Astrocyte (in vitro differentiated cells and primary cell): ENCODE measurements at places on chromosomes 11 and 22.

- DNase-seq = no peak
Measured at GRCh38 chr11:19519912-19520641, 192.6 kb upstream of the NAV2 start.

- no peak for DNase-seq
Measured at GRCh38 chr11:83060965-83061364, 10.7 kb downstream of the RAB30 start.

- DNase-seq = no peak
Measured at GRCh38 chr11:94750319-94751217, 17.6 kb upstream of the AMOTL1 start.

- peak; percentile 37 for DNase-seq
Measured at GRCh38 chr11:123519055-123519796, 89.2 kb downstream of the GRAMD1B start.

DNA sequence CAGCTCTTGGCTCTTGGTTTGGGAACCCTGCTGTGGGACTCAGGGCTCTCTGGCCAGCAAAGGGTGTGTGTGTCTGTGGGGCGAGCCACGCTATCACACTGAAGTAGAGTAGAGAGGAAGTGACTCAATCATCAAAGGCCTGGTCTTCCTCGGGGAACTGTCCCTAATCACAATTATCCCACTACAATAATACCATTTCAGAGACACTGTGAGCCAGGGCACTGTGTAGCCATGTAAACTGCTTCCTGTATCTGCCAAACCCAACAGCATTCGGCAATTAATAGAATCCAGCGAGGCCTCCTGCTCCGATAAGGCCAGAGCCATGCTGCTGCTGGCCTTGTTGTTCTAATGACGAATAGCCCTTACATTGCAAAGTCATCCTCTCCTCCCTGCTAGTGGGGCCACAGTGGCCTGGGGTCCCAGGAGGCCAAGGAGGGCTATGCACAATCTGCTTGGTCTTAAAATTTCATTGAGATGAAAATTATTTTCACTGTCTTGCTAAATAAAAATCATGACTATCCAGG, 49.8 kb upstream of the LMO2 start:
- peak; percentile 62 for DNase-seq

DNA sequence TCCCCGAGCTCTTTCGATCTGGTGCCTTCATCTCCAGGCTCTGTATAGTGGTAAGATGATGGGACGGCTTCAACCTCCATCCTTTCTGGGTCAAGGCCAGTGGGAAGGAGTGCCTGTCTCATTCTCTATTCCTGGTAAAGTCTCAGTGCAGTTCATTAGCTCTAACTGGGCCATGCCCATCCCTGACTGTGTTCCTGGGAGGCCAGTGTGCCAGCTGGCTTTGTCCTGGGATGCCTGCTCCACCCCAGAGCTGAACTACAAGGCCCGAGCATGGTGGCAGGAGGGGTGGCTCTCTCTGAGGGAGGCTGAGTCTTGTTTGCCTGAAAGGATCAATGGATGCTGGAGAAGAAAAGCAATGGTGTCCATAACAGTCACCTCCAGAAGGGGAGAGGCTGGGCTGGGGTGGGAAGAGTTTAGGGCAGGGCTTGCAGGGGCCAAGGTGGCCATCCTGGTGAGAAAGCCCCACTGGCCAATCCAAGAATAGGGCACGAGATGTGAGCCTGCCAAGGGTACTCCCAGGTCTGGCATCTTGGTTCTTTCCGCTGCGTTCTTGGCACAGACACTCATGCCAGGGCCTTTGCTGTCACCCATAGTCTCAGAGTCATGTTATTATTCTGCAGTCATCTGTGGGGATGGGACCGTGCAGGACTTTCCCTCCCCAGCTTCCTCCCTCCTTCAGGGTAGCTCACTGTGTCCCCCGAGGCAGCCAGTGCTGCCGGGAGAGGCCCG, 60.1 kb downstream of the PARVB start:
- no peak for DNase-seq

GRCh38 chr11:1669546-1670218, 27.3 kb upstream of the KRTAP5-6 start:
- DNase-seq = no peak

DNA sequence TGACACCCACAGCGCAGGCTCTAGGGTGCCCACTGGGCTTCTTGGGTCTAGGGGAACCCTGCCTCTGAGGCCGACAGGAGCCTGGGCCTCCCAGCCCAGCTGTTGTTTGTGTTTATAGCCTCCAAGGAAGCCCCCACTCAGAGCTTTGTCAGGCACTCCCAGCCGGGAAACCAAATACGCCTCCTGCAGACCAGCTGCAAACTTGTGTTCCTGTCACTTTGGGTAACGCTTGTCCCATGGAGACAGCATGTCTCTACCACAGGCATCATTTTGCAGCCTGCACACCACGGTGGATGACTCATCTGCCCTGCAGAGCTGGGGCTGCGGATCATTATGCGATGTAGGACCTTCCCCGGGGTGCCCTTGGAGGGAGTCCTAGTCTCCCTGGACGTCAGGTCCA, 40.6 kb upstream of the CRYBB3 start:
- peak; percentile 18 for DNase-seq

DNA sequence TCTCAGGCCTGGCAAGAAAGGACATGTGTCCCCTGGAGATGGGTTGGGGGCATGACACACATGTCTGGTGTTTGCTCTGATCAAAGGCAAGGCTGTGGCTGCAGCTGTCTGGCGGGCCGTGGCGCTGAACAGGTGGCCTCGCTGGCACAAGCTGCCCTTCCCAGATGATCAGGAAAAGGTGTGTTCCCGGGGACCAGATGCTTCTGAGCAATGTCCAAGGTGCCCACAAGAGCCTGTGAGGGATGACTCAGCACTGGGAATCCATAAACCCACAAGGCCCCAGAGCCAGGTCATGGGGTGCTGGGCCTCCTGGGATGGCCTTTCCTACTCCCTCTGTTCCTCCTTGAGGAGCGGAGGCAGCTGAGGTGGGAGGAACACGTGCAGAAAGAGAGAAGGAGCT, 9.7 kb upstream of the LRP5 start:
- peak; percentile 31 for DNase-seq

DNA sequence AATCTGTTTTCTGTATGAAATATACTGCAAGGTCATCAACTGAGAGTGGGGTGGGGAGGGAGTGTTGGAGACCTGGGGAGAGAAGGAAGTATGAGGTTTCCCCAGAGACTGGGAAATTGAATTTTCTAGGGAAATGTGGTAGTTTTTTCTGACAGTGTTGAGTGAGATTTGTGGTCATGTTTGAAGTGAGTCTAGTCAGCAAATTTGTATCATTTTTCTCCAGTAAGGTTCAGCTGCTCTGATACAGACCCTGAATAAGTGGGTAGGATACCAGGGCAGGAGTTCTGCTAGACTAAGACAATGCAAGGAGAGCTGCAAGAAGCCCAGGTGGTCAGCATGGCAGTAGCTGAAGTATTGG, 112.0 kb downstream of the PKNOX2 start:
- no peak for DNase-seq

DNA sequence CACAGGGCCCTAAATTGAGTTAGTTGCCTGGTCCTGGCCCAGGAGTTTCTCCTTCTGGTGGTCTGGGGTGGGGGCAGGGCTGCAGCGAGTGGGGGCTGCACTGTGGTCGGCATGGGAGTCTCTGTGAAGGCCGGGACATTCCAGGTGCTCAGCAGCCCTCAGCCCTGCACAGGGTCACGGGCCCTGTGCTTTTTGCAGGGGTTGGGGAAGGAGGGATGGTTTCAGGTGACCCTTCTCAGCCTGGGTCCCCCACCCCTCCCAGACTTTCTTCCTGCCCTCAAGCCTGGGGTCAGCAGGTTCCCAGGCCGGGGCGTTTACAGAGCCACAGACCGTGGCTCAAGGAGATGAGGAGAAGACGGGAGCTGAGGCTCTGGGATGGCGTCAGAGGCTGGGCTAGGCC, 7.8 kb downstream of the EMID1 start:
- DNase-seq = no peak

DNA sequence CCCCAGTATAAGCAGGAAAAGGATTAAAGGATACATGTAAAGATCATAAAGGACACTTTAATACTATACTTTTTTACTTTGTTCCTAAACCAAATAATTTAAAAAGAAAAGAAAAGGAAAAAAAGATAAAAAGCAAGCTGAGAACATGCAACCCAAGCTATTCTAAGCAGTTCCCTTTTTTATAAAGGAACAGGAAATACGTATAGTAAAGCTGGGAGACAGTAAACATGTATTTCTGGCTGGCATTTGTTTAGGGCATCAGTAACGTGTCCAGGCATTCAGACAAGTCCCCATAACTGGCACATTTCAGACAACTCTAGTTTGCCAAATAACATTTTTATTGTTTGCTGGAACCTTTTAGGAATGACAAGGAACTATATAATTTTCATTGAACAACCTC, 24.9 kb downstream of the BCO2 start:
- no peak for DNase-seq

DNA sequence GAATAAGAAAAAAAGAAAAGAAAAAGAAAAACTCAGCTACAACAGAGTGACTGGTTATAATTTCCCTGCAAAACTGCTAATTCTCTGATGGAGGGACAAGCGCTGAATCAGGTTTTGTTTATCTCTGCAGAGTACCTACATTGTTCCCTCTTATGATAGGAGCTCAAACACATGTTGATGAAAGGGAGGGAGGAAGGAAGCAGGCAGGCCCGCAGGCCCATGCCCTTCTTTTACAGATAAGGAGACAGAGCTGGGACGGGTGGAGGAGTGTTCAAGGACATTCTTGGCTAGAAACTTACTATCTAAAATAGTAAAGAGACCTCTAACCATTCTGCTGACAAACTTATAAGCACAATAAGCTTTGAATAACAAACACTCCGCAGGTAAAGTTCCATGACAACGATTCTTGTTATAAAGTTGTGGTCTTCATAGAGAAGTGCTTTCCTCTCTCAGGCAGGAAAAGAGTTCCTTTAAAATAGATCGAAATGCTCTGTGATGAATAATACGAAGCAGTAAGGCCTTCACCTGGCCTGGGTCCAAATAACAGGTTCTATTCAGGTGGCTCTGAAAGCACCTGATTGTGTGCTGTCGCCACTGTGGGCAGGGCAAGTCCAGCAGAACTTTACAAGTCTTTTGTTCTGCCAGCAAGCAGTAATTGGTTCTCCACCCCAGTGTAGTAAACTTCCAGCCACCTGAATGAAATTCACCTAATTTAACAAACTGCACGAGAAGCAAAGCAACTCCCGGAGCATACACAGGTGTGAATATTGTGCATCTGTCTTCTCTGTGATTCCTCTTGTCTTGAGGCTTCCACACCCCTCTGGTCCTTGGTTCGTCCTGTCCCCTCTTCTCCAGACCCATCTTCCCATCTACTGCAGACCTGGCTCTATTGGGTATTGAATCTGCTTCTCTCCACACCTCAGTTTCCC, 15.3 kb upstream of the MICAL2 start:
- no peak for DNase-seq

- no peak for DNase-seq
Measured at GRCh38 chr11:117631336-117632140, 165.5 kb downstream of the DSCAML1 start.

GRCh38 chr22:39303358-39303757, 16.1 kb downstream of the RPL3 start:
- no peak for DNase-seq
